HuH-7 (cell line): ENCODE measurements at places on chromosomes 12 and 14.
A peak's percentile ranks its signal among the peaks of the same experiment; 100 is the strongest.

DNA sequence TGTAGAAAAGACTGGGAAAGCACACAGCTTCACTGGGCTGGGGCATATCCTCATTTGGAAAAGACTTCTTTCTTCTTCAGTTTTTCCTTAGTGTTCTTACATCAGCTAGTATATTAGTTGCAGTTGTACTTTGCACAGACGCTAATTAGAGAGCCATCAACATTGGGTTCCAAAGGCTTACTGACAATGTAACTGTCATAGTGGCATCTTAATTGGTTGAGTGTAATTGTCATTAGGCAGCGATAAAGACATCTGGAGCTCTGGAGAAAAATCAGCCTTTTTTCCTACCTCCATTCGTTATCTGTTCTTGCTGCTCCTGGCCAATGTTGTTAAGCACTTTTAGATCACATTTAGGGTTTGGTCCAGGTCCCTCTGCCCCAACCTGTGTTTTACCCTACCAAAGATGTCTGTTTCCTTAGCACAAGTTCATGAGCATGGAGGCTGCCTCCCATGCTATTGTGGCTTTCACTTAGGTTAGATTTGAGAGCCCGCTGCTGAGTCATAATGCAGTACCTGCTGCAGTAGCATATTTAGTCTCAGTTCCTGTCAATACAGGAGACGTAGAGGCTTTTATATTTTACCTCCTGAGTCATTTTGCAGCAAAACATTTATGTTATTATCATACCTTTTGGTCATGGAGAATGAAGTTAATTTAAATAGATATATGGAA lies 49.2 kb downstream of the FBXW8 start:
- no peak for DNase-seq

DNA sequence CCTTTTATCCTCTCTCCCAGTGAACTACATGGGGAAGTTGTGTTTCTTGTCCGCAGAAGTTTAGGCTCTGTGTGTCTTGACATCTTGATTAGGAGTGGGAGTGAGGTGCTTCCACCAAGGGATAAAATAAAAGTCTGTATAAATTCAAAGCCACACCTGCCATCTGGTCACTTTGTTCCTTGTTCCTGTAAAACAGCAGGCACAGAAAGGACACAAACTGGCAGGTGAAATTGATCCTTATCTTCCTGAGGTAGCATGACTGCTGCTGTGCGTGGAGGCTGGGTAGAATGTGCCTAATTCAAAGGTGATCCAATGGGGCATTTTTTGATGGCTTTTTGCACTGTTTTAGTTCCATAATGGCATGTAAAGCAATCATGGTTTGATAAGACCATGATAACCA lies 104.3 kb upstream of the KITLG start:
- DNase-seq = no peak

GRCh38 chr12:93341409-93342049 lies 36.2 kb upstream of the NUDT4 start:
- no peak for DNase-seq

- DNase-seq = no peak
Measured at GRCh38 chr14:64935508-64935907, 7.0 kb downstream of the GPX2 start.

DNA sequence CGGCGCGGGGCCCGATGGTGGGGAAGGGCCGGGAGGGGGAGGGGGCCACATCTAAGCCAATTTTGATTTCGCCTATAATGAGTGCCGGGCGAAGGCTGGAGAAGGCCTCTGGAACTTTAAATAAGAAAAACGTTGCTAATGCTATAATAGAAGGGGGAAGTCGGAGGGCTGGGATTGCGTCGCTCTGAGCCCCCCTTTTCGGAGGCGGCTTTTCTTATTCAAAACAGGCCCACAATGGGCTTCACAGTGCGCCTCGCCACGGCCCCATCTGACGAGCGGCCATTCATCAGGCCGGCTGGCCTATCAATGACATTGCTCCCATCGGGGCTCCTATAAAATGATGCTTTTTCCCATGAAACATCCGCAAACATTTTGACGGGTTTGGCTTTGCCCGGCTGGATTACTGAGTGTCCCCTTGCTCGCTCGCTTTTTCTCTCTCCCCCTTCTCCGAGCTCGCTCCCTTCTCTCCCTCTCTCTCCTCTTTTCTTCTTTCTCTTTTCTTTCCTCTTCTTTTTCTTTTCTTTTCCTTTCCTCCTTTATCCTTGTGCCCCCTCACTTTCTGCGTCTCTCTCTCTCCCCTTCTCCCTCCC lies at the start of gene RFX4:
RFX4 (plus strand) TSS at position 364 of the 590 bp plus-strand sequence. CDS start 317 bp downstream, outside the sequence.
- no peak for DNase-seq

GRCh38 chr14:68146818-68147217 lies 327.2 kb downstream of the RAD51B start:
- no peak for DNase-seq

GRCh38 chr12:94074216-94074979 lies 74.0 kb upstream of the PLXNC1 start:
- DNase-seq = no peak

GRCh38 chr12:57603815-57604453 lies 690 bp upstream of the DTX3 start:
- DNase-seq = no peak

GRCh38 chr14:22485178-22485577 lies 103.8 kb downstream of the DAD1 start:
- no peak for DNase-seq

GRCh38 chr12:116314477-116314876 lies 37.0 kb upstream of the MED13L start:
- no peak for DNase-seq

DNA sequence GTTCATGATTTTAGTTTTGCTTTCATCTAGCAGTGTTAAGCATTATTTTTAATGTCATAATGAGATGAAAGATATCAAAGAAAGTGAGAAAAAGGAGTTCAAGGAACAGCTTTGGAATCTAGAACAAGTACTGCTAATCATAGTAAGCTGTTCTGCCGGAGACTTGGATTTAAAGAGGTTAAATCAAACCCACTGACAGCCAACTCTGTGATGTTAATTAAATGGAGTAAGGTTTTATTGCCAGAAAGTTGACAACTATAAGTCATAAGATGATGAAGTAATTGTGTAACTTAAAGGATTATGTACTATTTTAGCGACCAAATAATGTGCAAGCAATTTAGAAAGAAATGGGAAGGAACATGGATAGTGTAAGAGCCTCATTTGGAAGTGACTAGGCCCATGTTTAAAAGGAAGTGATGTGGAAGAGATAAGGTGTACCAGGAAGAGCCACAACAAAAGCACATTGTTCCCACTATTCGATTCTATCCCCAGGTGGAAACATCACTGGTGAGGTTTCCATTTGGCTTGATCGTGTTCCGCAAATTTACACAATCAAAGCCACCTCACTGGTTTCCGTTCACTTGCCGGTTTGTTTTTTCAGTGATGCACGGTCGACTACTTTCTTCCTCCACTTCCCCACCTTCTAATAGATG lies 388.5 kb downstream of the PAWR start:
- DNase-seq = peak; percentile 21

GRCh38 chr12:110585231-110585799 lies 2.2 kb upstream of the PPTC7 start:
- no peak for DNase-seq

DNA sequence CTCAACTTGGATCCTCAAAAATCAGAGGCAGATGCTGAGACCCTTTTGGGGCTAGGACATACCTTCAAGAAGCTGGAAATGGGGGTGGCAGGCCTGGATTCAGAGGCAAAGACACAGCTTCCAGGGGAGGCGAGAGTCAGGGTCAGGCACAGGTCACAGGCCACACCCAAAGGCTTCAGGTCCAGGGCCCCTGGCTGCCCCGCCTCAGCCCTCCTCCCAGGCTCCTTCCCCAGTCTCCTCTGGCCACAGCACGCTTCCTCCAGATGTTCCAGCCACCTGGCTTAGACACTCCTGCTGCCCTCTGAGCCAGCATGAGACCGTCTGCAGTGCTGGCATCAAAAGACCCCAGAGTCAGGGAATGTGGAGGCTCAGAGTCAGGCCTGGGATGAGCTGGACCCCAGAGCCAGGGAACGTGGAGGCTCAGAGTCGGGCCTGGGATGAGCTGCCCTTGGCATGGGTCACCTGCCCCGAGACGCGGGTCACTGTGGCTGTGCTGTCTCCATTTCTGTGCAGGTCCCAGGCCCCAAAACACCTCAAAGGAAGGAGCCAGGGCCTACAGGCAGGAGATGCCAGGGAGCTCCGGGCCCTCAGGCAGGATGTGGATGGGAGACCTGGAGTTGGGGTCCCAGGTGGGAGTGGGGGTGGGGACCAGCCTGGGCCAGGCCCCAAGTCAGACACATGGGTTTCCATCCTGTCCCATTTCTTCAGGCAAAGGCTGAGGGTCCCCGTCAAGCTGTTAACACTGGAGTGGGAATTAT lies 58.9 kb downstream of the DIO3 start:
- DNase-seq = no peak

- DNase-seq = no peak
Measured at GRCh38 chr14:43085819-43086218, 1421.3 kb downstream of the FSCB start.

GRCh38 chr14:53473480-53473879 lies 320.4 kb upstream of the DDHD1 start:
- DNase-seq = no peak

DNA sequence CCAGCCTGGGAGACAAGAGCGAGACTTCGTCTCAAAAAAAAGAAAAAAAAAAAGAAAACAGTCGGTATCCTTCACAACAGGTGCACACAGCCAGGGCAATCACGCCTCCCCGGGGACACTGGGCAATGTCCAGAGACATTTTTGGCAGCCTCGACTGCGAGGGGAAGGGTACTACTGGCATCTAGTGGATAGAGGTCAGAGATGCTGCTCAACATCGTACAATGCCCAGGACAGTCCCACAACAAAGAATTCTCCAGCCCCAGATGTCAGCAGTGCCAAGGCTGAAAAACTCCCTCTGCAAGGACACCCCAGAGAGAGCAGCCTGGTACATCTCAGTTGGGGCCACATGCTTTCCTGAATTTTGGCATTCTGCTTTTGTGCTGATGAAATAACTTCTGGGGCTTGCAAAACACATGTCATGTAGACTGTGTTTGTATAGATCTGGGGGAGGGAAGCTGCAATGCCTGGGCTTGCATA lies 21.5 kb downstream of the ALDH2 start:
- peak; percentile 43 for DNase-seq

GRCh38 chr12:116497051-116497591 lies 62.1 kb upstream of the MAP1LC3B2 start:
- no peak for DNase-seq

DNA sequence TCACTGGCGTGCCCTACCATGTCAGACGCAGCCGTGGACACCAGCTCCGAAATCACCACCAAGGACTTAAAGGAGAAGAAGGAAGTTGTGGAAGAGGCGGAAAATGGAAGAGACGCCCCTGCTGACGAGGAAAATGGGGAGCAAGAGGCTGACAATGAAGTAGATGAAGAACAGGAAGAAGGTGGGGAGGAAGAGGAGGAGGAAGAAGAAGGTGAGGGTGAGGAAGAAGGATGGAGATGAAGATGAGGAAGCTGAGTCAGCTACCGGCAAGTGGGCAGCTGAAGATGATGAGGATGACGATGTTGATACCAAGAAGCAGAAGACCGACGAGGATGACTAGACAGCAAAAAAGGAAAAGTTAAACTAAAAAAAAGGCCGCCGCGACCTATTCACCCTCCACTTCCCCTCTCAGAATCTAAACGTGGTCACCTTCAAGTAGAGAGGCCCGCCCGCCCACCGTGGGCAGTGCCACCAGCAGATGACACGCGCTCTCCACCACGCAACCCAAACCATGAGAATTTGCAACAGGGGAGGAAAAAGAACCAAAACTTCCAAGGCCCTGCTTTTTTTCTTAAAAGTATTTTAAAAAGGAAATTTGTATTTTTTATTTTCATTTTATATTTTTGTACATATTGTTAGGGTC lies 13.2 kb downstream of the TRIP11 start:
- no peak for DNase-seq

DNA sequence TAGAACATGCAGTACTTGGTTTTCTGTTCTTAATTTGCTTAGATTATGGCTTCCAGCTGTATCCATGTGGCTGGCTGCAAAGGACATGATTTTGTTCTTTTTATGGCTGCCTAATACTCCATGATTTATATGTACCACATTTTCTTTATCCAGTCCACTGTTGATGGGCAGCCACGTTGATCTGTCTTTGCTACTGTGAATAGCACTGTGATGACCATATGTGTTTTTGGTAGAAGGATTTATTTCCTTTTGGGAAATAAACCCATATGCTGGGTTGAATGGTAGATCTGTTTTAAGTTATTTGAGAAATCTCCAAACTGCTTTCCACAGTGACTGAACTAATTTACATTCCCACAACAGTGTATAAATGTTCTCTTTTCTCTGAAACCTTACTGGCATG lies 86.2 kb upstream of the FERMT2 start:
- no peak for DNase-seq

GRCh38 chr12:109777544-109777943 lies 55.7 kb downstream of the TRPV4 start:
- DNase-seq = peak; percentile 95

DNA sequence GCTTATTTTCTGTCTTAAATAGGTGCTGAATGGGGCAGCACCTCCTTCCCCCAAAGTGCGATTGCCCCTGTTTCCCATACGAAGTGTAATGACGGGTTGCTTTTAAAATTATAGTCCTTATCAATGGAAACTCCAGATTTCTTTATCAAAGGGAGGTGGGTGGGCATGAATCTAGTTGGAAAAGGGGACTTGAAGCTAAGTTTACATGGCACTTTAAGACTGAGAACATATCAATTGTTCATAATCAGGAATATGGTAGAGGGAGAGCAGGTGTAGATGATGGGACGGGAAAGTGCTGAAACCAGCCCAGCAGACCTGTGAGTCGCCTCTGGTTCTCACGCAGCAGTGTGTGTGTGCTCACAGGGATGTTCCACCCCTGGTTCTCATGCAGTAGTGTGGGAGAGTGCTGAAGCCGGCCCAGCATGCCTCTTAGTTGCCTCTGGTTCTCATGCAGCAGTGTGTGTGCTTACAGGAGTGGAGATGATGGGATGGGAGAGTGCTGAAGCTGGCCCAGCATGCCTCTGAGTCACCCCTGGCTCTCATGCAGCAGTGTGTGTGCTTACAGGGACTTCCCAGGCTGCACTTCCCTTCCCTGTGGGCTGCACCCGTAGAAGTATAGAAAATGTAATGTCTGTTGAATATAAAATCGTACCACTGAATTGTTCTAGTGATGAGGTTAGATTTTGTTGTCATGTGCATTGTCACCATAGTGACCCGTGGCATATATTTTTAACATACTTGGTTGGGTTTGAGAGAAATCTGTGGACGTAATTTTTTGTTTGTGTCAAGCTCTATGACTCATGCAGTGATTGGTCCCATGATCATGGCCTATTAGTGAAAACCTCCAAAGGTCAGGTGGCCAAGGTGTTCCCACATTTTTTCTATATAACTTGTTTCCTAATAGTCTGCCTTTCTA lies 51.6 kb downstream of the GPATCH2L start:
- DNase-seq = no peak
